ENCODE measurements at places on chromosomes 3 and 15.

- no peak for DNase-seq
Observed at GRCh38 chr3:52109611-52110301, 44.5 kb downstream of the POC1A start.

GRCh38 chr15:62153228-62153627, 11.9 kb downstream of the C2CD4B start:
- DNase-seq: no peak

DNA sequence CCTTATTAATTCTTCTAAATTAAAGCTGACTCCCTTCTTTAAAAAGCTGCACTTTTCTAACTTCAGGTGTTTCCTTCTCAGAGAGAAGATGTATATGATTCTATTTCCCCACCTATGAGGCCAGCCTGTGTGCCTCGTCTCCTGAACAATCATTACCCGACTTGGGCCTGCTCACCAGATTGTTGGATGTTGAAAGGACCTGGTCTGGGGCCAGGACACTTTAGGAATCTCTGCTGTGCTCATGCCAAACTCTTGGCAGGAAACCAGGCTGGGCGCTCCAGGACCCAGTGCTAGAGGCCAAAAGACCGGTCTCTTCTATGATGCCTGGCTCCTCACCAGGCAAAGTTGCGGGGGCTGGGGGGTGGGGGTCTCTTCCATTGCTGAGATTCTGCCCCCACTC, 16.9 kb upstream of the LRRC31 start:
- DNase-seq: no peak

DNA sequence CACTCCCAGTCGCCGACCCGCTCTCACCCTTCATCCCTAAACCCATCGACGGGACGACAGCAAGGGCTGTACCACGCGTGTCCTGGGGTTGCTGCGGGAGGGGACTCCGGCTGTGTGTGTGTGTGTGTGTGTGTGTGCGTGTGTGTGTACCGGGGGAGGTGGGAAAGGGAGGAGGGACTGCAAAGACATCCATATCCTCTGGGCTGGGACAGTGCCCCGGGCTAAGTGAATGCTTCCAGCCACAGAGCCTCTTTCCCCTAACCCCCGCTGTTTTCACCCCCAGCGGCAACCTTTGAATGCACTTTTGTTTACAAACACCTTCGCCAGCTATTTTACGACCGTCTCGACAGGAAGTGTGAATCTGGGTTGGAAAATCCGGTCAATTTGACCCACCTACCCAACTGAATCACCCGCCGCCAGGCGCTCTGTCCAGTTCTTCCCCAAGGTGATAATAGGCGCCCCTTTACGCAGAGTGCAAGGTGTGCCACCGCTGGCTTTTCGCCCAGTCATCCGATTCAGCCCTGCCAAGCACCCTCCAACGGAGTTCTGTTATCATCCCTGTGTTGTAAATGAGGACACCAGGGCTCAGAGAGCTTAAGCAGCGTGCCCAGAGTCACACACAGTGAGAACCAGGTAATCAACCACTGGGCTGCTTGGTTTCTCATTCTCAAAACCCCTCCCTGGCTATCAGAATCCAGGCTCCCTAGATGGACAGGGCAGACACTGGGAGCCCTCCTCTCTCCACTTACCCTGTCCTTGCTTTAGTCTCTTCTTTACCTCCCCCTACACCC, 739 bp upstream of the AMOTL2 start:
- DNase-seq: no peak

- DNase-seq: no peak
Observed at GRCh38 chr3:100103558-100104441, 10.5 kb downstream of the FILIP1L start.

- no peak for DNase-seq
Observed at GRCh38 chr15:73388256-73388781, 19.6 kb upstream of the HCN4 start.

DNA sequence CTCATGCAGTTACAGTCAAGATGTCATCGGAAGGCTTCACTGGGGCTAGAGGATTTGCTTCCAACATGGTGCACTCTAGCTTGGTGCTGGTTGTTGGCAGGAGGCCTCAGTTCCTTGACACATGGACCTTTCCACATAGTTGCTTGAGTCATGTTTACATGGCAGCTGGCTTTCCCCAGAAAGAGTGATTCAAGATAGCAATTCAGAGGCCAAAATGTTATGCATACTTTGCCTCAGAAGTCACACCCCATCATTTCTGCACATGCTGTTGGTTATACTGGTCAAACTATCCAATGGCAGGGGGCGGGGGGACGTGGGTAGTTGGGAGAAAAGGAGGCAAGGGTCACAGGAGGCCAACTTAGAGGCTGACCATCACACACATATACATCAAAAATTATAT, 58.7 kb downstream of the FOXB1 start:
- DNase-seq: no peak

- DNase-seq: no peak
Observed at GRCh38 chr3:21624524-21624923, 126.5 kb downstream of the ZNF385D start.

GRCh38 chr15:63258658-63259057, 18.7 kb upstream of the APH1B start:
- DNase-seq: no peak

GRCh38 chr3:14411988-14412387, 9.6 kb downstream of the SLC6A6 start:
- no peak for DNase-seq

- no peak for DNase-seq
Observed at GRCh38 chr3:124620600-124621063, 109.6 kb upstream of the UMPS start.

- no peak for DNase-seq
Observed at GRCh38 chr15:52759969-52760368, 30.2 kb downstream of the ONECUT1 start.

DNA sequence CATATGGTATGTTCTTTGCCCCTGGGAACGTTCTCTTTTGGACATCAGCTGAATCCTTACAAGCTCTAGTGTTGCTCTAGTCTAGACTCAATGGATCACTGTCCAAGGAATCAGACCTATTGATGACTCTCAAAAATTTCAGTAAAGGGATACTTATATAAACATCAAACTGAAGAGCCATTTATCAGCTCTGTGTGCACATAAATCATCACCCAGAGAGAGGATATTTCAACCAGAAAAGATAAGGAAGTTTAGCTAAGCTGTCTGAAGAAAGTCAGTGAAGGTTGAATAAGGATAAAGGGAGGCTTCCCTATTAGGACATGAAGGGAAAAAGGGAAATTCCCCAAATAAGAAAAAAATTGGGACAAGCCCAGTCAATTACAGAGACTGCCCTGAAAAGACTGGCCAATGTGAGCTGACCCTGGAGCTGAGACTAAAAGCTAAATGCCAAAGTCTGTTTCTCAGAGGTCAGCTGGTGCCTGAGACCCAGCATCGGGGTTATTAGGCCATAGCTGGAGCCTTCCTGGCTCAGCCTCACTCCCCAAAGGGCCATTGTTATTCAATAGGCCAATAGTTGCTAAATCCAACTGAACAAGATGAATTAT, 424.1 kb upstream of the THBS1 start:
- DNase-seq: no peak

DNA sequence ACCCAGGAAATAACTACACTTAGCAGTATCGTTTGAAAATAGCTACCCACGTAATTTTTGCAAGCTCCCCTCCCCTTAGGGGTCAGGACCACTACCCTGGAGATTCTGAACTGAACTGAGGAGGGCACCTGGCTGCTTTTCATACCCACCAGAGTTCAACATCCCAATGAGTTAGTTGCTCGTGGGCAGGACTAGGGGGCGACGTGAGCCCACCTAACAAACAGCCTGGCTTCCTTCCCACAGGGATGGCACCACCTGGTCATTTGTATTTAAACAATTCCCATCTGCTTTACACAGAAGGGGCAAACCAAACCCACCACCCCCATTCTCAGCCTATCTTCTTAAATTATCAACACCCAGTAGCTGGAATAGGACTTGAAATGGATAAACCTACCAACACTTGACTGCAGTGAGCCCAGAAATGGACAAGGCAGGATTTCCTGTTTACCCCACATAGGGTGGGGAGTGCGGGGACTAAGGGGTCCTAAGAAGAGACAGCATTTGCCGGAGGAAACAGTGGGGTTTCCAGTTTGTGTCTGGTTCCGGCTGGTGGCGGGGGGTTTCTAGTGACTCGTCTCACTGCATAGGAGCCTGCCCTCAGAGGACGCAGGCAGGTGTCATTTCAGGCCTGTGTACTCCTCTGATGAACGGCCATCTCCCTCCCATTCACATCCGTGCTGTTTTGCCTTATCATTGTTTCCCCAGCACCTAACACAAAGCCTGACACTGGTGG, 11.6 kb upstream of the VGLL4 start:
- no peak for DNase-seq

- no peak for DNase-seq
Observed at GRCh38 chr15:85595804-85596536, 198.8 kb downstream of the KLHL25 start.

- no peak for DNase-seq
Observed at GRCh38 chr15:91480426-91480825, 373.1 kb upstream of the SLCO3A1 start.

DNA sequence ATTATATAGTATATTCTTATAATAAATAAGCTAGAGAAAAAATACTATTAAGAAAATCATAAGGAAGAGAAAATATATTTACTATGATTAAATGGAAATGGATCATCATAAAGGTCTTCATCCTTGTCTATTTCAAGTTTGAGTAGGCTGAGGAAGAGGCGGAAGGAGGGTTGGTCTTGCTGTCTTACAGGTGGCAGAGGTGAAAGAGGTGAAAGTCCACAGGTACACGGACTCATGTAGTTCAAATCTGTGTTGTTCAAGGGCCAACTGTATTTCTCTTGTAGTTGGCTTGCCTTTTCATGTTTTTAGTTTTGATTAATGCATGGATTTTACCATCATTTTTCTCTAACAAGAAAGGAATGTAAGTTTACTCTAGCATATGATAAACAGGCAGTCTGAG, 41.7 kb downstream of the PDCD6IP start:
- DNase-seq: no peak

DNA sequence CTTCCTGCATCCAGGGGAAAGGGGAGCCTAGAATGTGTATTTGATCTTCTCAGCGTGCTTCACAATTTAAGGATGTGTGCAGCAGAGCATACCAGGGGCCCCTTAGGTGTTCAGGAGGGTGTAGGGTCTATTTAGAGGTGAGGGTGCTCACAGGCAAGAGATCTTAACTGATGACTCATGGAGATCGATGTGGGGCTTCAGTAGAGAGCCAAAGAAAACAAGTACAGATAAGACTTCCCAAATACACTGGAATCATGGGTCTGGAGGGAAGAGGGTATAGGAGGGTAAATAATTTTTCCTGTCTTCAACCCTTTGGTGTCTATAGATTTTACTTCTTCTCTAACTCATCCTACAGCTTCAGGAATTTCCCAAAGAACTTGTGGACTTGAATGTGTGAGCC, 170.2 kb upstream of the LRRC3B start:
- DNase-seq: no peak

DNA sequence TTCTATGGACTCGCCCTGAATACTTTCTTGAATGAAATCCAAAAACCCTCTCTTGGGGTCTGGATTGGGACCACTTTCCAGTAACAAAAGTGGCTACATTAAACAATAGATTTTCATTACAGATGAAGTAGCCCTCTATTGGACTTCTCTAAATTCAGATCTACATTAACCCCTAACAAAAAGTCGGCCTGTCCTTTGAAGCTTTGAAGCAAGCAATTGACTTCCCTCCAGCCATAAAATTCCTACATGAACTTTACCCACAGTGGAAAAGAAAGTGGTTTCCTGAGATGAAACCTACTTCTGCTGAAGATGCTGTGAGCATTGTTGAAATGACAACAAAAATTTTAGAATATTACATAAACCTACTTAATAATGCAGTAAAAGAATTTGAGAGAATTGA, 967.1 kb upstream of the ROBO1 start:
- DNase-seq: no peak

- DNase-seq: peak; percentile 5
Observed at GRCh38 chr3:151135541-151136337, 50.3 kb downstream of the MED12L start.

- no peak for DNase-seq
Observed at GRCh38 chr3:71050166-71050537, 533.4 kb downstream of the FOXP1 start.

DNA sequence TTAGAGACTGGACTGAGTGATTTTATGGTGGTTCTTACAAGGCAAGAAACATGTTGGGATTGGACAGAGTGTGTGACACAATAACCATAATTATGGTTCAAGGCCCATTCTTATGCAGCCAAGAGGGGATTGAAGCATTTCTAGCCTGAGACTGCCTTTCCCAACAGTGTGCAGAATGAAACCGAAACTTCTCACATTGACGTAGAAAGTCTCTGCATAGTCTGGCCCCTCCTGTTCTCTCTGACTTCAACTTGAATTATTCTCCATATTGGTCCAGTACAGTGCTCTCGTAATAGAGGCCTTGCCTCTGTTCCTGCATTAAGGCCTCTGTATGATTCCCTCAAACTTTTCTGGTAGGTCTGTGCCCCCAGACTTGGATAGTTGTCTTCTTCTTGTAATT, 138.3 kb downstream of the DIPK2A start:
- DNase-seq: no peak

- DNase-seq: no peak
Observed at GRCh38 chr15:29822684-29823459, 604 bp upstream of the TJP1 start.

All from activated naive CD4-positive, alpha-beta T cell (primary cell).